ENCODE measurements at places on chromosomes 3 and 15.

GRCh38 chr3:11724615-11725339 lies 81.1 kb upstream of the VGLL4 start:
- DNase-seq: no peak

GRCh38 chr3:162770551-162770950 lies 1273.9 kb downstream of the OTOL1 start:
- no peak for DNase-seq

GRCh38 chr3:187665764-187666402 lies 4.3 kb downstream of the SST start:
- no peak for DNase-seq

DNA sequence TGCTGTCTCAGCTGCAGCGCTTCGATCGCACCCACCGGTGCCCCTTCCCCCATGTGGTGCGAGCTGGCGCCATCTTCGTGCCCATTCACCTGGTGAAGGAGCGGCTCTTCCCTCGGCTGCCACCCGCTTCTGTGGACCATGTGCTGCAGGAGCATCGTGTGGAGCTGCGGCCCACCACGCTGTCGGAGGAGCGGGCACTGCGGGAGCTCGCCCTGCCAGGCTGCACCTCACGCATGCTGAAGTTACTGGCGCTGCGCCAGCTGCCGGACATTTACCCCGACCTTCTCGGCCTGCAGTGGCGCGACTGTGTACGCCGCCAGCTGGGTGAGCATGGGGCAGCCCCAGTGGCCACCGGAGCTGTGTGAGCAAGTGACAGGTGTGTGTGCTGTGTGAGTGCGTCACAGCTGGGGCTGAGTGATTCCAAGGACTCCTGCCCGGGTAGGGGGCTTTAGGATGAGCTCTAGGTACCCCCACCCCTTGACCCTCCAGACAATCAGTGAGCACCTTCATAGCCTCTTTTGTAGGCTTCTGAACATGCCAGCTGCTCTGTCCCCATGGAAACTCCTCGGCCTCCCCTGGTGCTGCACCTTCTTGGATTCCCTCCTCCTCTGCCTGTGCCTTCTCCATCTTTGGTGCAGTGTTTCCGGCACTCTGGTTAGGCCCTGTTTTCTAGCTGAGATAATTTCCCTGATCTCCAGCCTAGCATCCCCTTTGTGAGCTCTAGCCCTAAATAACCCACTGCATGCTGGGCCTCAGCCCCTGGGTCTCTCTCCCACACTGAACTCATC lies 7.0 kb downstream of the C15orf39 start:
- DNase-seq: peak; percentile 9

DNA sequence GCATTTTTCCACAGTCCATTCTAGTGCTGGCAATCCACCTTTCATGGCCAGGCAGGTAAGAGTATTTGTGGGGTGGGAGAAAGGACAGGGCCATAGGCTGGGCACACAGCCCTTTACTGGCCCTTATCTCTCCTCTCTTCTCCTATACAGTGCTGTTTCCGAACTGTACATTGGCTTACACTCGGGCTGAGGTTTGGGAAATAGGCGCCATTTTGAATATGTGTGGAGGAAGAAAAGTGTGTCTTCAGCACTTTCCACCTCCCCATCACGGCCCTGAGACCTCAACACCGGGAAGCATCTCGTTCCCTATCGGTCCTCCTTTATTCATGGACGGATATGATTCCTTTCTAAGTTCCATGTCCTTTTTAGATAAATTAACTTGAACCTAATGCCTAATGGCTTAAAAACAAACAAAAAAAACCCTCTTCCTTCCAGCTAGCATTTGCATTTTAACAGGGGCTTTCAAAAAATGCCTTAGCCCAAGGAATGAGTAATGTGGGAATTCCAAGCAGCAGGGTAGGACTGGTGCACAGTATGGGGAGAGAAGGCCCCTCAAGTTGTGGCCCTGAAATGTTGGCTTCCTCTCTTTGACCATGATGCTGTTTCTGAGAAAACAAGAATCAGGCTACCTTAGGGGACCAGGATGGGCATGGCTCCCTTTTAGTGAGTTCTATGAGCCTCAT lies 24.5 kb downstream of the CD86 start:
- no peak for DNase-seq

GRCh38 chr3:99620077-99620767 lies 18.2 kb upstream of the COL8A1 start:
- no peak for DNase-seq

GRCh38 chr3:49647741-49648140 lies 26.4 kb upstream of the APEH start:
- DNase-seq: peak; percentile 53

- no peak for DNase-seq
Observed at GRCh38 chr3:11199902-11200845, 45.9 kb downstream of the HRH1 start.

- DNase-seq: no peak
Observed at GRCh38 chr15:69068157-69068556, 53.7 kb downstream of the NOX5 start.

DNA sequence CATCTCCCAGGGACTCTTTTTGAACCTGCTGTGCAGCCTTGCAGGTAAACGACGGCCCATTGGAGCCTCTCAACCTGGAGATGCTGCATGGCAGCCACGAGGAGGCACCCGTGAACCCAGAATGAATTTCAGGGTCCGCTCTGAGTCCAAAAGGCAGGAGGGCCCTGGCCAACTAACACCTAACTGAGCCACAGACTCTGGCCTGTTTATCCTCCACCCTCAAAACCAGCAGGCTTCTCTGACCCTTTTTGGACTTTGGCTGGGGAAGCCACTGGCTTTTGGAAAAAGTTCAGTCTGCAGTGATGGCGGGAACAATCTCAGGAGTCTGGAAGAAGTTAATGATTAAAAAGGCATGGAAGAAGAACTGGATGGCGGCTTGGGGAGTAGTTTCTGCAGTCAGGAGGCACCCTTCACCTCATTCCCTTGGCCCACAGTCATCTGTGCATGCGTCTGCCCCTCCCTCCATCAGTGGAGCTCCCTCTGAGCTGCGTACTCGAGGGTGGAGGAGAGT lies 4.1 kb downstream of the PXYLP1 start:
- no peak for DNase-seq

- DNase-seq: peak; percentile 50
Observed at GRCh38 chr3:14791343-14791945, 27.3 kb upstream of the FGD5 start.

DNA sequence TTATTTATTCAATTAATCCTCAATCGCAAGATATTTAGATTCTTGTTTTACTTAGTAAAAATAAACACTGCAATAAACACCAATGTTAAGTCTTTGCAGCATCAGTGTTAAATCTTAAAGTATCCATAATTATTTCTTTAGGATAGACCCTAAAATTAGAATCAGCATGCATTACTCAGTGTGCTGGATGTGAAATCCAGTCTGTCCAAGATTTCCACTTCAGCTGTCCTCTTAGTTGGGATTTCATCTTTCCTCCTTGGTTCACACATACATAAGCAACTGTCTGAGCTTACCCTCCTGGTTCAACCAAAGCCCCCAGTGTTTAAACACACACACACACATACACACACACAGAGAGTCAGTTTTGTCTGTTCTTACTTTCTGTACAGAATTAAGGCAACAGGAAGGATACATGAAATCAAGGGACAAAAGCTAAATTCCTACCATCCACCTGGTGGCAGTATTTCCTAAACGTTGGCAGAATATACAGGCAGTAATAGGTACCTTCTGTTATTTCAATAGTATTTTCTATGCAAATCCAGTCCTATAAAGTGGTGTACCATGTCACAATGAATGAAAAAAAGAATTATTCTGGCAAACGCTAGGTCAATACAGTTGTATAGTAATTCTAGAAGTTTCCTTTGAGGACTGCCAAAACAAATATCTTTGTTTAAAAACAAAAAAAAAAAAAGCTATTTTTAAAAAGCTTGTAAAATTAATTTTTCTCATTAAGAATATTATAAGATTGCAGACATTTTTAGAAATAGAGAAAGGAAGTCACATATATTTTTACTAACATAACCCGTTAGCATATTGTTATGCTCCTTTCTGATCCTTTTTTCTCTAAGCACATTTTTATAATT lies 27.3 kb upstream of the DMXL2 start:
- peak; percentile 56 for DNase-seq

GRCh38 chr3:98592345-98592935 lies 971 bp downstream of the CPOX start:
- no peak for DNase-seq

- DNase-seq: no peak
Observed at GRCh38 chr3:104933972-104934371, 432.7 kb upstream of the ALCAM start.

GRCh38 chr3:73745526-73746191 lies 120.9 kb upstream of the PDZRN3 start:
- DNase-seq: peak; percentile 15

- no peak for DNase-seq
Observed at GRCh38 chr15:37058316-37058985, 41.9 kb downstream of the MEIS2 start.

- no peak for DNase-seq
Observed at GRCh38 chr15:35043373-35044095, 41.6 kb downstream of the NANOGP8 start.

DNA sequence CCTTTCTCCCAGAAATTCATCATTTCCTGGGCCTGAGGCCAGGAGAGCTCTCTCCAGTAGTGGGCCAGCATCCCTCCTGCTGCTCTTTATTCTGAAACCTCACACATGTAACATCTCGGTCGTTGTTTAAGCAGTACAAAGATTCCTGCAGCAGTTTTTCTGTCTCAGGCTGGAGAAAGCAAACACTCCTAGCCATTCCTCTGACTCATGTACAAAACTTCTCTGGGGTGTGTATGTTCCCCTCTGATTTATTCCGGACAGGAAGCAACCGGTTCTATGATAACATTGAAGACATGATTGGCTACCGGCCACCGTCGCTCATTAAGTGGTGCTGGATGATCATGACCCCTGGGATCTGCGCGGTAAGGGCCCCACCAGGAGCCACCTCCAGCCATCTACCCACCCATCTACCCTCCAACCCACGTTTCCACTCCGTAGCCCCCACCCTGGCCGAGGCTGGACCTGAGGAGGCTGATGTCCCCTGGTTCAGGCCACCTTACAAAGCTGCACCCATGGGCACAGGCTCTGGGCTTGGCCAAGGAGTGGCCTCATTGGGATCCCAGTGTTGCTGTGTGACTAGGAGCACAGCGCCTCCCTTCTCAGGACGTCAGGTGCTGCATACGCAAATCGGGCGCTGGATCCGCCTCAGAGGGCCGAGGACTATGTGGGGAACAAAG lies 58.6 kb upstream of the SLC6A1 start:
- DNase-seq: no peak

DNA sequence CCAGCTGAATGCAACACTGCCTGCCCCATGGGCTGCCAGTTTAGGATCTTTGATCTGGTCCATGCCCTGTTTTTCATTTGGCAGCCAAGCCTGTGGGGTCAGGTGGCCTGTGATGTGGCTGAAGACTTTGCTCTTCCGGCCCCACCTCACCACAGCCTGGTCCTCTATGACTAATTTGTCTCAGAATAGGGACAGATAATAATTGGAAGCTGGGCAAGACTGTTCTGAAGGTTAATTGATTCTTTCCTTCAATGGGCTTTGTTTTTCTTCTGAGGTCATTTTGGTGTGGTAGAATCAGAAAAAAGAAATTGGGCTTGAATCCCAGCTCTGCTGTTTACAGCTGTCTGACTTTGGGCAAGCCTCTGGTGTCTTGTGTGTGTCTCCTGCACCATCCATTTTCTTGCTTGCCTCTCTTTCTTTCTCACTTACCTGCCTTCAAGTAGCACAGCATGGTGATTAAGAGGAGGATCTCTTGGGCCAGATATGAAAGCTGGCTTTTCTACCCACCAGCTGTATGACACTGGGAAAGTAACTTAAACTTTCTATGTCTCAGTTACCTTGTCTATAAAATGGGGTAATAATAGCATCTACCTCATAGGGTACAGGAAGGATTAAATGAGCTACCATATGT lies 24.2 kb downstream of the ABHD2 start:
- DNase-seq: no peak

DNA sequence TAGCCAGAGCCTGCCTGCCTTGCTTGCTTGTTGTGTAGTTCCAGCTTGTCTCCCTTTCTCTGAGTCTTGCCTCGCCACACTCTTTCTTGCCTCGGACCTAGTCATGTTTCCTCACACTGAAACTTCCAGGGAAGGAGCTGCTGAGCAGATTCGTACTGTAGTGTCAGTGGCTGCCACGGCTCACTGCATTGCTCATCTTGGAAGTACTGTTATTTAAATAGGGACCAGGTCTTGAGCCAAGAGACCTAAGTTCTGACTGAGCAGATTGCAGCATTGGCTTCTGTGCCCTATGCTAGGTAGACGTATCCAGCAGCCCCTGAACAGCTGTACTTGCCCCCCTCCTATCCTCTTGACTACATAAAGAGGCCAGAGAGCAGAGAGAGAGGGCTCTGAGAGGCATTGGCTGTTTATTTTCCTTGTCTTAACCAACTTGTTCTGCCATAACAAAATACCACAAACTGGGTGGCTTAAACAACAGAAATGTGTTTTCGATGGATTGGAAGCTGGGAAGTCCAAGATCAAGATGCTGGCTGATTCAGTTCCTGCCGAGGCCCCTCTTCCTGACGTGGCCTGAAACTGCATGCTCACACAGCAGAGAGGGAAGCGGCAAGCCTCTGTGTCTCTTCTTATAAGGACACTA lies 5.8 kb upstream of the RARRES1 start:
- DNase-seq: no peak

- DNase-seq: no peak
Observed at GRCh38 chr3:66620296-66620695, 119.5 kb upstream of the LRIG1 start.

DNA sequence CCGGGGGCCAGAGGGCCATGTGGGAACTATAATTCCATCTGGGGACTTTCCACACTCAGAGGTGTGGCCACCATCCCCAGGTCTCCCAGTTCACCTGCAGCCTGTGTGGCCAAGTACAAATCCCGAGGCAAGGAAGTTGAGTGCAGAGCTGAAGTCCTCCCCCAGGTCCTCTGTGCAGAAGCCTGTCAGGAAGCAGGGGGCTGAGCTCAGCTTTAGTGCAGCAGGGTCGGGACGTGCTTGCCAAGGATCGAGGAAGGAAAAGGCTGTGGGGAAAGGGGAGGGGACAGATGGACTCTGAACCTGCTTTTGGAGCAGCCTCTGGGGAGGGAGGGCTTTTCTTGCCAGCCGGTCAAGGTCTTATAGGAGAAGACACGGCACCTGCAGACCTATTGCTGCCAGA lies 67.7 kb downstream of the CHRNA7 start:
- DNase-seq: no peak

DNA sequence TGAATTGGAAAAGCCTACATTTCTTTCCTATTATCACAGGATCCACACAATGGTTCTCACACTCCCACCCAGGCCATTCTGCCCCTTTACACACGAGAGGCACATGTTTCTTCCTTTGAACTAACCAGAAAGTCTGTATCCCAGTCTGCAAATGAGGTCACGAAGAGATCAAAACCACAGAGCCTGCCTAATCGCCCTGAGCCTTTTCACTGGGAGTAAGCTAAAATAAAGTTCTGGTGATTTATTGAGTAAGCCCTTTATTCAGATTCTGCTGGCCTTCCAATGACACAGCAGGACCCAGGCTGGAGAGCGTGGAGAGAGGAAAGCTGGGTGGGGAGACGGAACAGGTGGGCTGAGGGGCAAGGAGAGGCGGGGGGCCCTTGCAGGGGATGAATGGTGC lies 78.7 kb downstream of the ATP1B3 start:
- no peak for DNase-seq
